Right lobe of liver (tissue), 6 donors: ENCODE measurements at places on chromosomes 3 and 15.

- no peak overlapping the region for H3K4me3 ChIP-seq
- H3K4me1 ChIP-seq: no peaks in the 10 kb centered on the region
- H3K27me3 ChIP-seq: no peaks in the 10 kb centered on the region
- DNase-seq: no peak
- no peaks in the 10 kb centered on the region for H3K36me3 ChIP-seq
Measured at GRCh38 chr3:38725726-38726419, 76.4 kb upstream of the SCN5A start.

DNA sequence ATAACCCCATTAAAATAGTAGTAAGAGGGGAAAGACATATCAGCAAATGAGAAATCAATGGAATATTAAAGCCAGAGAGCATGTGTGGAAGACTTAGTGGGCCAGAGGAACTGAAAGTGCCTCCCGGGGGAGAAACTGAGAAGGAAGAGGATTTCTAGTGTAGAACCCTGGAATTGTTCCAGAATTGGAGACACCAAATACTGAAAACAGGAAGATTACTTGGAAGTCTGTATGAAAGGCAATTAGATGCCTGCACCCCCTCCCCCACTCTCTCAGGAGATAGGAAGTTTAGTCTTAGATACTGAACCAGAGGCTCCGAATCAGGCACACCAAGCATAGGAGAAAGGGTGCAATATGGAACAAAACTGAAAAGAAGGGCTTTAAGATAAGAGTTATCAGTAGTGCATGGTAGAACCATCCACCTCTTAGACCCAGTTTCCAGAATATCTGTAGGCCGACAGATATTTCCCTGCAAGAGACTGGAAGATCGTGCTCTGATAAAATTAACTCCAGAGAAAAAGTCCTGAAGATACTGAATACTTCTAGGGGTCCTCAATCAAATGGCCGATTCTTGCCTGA is 32.4 kb downstream of the KLHL18 start:
- no peaks in the 10 kb centered on the region for H3K4me1 ChIP-seq
- peaks cover under 1% of the 10 kb centered on the region for H3K36me3 ChIP-seq
- DNase-seq: no peak
- no peaks in the 10 kb centered on the region for H3K27me3 ChIP-seq

GRCh38 chr3:165195640-165196576 is at the start of gene SLITRK3:
SLITRK3 (minus strand) TSS chr3:165196384; CDS start chr3:165190830, 5,554 bp downstream.
- DNase-seq: no peak
- H3K27me3 ChIP-seq: no peaks in the 10 kb centered on the region
- H3K4me1 ChIP-seq: peaks cover 13% of the 10 kb centered on the region
- peak within 1 kb of the TSS; percentile 37 for H3K27ac ChIP-seq

DNA sequence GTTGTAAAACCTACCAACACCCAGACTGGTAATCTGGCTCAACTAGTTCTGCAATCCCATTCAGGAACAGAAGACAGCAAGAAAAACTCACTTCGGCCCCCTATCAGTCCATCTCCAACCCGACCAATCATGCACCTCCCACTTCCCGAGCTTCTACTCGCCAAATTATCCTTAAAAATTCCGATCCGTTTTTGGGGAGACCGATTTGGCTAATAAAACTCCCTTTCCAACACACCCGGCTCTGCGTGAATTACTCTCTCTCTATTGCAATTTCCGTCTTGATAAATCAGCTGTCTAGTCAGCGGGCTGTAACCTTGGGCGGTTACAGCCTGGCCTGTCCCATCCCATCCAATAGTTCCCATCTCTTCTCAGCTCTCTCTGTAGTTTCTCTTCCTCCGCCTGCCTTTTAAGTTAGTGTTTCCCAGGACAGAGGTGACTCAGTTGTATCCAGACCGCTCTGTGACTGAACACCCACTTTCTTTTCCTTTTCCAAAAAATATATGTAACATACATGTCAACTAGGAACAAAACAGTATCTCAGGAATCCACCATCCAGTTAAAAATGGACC is 780 bp upstream of the ACAD9 start:
- peaks cover 6% of the 10 kb centered on the region for H3K4me1 ChIP-seq
- DNase-seq: no peak
- peak overlapping the region; percentile 72 for H3K27ac ChIP-seq
- H3K4me3 ChIP-seq: peak overlapping the region; percentile 92

GRCh38 chr3:97940034-97940433 is 32.2 kb downstream of the RIOX2 start:
- no peak overlapping the region for H3K4me3 ChIP-seq
- no peaks in the 10 kb centered on the region for H3K4me1 ChIP-seq
- no peaks in the 10 kb centered on the region for H3K27me3 ChIP-seq
